ENCODE measurements at places on chromosomes 6 and 20.

- no peak for DNase-seq
These were observed 5.3 kb downstream of the SLC2A12 start for GRCh38 chr6:134047124-134047523.

- no peak for DNase-seq
These were observed 16.4 kb downstream of the ADGRF4 start for GRCh38 chr6:47714802-47715201.

- no peak for DNase-seq
These were observed 61.2 kb downstream of the GFOD1 start for GRCh38 chr6:13425943-13426931.

- peak; percentile 99 for DNase-seq
These were observed 470 bp downstream of the BRPF3 start for GRCh38 chr6:36196880-36197548.

- DNase-seq: no peak
These were observed 28.1 kb upstream of the ASXL1 start for GRCh38 chr20:32329817-32330554.

- DNase-seq: no peak
These were observed 17.0 kb downstream of the PCK1 start for GRCh38 chr20:57577679-57578475.

GRCh38 chr20:16760431-16761304 is 12.5 kb downstream of the OTOR start:
- no peak for DNase-seq

DNA sequence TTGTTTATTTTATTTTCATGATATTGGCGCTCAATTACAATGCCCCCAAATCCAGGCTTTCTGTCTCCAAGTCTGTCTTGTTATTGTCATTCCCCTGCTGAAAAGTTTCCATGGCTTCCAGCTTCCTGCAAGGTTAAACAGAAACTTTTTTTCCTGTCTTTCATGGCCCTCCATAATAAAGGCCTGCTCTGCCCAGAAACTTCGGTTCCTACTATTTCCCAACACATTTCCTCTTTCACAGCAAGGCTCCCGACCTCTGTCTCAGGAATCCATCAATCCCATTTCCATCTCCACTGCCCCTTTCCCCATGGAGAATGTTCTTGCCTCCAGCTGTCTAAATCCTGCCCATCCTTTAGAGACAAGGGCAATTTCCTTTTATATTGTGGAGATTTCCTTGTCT is 365.2 kb upstream of the JARID2 start:
- no peak for DNase-seq

GRCh38 chr20:38291966-38292365 is 12.0 kb upstream of the BPI start:
- DNase-seq: no peak

DNA sequence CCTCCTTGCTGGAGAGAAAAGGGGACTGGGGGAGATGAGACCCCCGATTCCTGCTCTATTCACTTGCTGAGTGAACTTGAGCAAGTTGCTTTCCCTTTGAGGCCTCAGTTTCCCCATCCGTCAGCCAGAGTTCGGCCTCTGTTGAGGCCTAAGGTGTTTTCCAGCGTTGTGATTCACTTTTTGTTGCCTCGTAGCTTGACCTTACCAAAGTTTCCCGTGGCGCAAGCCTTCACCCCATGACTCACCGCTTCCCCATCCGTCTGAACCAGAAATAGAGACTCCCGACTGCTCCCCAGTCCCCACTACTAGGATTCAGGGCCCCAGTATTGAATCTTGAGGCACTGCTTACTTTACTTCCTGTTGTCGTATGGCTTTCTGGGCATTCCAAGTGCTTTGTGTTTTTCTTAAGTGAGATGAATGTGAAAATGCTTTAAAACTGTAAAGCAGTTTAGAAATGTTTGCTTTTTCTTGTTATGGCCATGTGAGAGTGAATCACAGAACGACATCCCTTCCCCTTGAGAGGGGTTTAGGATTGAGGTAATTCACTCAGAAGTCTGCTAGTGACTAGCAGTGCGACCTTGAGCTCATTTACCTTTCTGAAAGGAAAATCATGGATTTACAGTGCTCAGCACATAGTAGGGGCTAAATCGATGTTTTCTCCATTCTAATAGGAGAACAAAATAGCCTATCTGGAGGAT is 1.2 kb downstream of the CHMP4B start:
- DNase-seq: no peak
